ENCODE measurements at places on chromosomes 1 and 21.

GRCh38 chr1:37484325-37485051, 10.1 kb downstream of the ZC3H12A start:
- DNase-seq, result no peak

GRCh38 chr1:111475701-111476100, 1.9 kb downstream of the C1orf162 start:
- DNase-seq, result no peak

DNA sequence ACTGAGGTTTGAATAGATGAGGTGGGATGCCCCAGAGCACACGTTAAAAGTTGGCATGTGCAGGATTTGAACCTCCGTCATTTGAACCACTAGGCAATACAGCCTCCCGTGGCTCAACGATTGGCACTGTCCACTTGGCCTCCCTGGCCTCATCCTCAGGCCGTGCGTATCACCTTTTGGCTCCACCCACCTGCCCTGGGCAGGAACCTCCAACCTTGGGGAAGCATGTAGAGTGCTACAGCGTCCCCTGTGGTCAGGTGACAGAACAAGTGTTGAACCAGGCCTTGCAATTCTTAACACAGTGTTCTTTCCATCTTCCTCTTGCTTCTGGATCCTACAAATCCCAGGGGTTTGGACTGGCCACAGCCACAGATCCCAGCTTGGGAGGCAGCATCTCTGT, 112.6 kb downstream of the PAX7 start:
- no peak for DNase-seq

DNA sequence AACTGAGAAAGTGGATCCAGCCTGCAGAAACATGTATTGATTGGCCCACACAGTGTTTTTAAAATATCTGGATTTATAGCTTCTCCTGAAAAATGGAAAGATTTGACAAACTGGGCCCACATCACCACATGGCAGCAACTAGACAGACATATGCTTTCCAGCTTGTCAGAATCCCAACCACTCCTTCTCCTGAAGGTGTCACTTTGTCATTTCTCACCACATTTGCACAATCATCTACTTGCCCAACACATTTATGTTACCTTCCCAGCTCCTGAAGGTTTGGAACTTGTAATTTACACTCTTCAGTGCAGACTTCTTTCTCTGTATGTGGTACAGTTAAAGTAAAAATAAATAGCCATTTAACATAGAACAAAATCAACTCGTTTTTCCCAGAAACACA, 126.1 kb upstream of the KIAA1614 start:
- no peak for DNase-seq

- DNase-seq, result no peak
These were observed 20.1 kb upstream of the ARHGAP29 start for GRCh38 chr1:94257444-94257843.

GRCh38 chr1:199291022-199291740, 652.3 kb downstream of the PTPRC start:
- no peak for DNase-seq

DNA sequence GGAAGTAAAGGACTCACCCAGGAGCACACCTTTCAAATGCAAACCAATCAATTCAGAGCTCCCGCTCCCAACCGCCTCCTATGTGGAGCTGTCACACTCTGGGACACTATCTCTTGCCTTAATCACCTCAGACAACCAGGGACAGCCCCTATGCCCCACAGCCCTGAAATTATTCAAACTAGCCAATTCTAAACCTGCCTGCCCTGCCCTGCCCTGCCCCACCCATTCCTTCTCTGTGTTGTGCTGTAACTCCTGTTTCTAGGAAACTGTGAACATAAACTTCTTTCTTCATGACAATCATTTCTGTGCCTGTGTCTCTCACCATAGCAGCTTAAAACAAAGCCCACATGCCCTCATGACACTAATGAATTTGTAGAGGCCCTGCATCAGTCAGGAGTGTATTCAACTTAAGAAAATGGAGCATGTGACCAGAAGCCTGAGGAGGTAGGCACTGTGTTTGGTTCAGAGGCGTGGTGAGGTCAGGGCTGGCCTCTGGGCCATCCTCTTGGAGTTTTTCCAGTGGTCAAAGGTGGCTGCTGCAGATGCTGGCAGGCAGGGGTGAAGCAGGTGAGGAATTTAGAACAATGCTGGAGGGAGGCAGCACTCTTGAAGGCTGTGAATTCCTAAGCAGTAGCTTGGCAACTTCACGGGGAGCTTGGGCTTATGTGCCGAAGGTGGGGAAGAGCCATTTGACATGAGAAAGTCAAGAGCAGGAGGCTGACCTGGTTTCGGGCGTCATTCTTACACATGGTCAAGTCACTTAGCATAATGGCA, 74.5 kb downstream of the RHOU start:
- no peak for DNase-seq

DNA sequence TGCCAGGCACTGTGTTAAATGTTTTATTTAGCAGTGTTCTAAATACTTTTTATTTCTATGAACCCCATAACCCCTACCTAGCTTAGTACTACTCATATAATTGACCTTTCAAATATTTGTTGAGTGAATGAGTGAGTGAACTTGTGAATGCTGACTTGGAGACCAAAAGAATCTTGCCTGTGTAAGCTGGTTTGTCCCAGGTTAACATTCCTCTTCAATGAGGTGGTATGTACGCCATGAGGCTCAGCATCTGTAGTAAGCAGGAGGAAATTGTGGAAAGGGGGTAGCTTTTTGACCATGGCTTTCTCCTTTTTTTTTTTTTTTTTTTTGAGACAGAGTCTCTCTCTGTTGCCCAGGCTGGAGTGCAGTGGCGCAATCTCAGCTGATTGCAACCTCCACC, 14.6 kb downstream of the MED18 start:
- no peak for DNase-seq

DNA sequence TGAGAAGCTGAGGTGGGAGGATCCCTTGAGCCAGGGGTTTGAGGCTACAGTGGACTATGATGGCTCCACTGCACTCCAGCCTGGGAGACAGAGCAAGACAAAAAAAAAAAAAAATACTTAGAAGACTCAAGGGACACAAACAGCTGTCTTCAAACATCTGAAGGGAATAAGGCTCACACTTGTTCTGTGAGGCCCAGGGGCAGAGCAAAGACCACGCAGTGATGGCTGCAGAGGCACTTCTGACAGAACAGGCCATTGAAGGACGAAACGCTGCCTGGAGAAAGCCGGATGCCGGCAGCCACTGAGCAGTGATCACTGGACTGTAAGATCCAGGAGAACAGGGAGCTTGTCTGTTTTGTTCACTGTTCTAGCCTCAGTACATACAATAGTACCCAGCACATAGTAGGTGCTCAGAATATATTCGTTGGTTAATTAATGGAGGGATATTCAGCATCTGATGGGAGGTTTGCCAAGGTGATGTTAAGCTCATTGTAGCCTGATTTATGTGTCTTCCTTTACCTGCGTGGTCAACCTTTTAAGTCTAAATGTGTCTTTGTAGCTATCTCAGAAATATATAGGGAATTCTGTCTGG, 12.1 kb upstream of the NDC1 start:
- DNase-seq, result no peak

DNA sequence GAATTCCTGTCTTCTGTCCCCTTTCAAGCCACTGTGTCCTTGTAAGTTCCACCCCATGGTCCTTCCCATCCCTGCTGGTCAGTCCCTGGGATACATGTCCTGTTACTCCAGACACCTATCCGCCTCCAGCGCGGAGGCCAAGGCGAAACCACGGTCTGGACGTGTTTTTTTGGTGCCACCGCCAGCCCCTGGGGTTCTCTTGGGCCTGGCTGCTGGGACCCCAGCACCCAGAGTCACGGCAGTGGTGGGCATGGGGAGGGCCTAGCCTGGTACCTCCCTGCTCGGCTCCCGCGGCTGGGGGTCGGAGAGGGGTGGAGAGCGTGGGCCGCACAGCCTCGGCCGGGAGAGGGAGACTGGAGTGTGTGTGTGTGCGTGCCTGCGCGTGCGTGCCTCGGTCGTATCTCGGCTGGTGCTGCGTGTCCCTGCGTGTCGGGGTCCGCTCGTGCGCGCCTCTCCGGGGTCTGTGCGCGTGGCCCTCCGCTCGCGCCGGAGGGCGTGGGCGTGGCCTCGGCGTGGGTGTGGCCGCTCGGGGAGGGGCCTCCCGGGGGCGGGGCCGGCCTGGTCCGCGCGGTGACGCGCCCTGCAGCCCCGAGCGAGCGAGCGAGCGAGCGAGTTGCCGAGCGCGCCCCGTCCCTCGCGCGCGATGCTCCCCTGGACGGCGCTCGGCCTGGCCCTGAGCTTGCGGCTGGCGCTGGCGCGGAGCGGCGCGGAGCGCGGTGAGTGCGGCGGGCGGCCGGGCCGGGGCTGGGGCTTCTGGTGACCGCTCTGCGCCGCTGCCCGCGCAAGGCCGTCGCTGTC, at the start of gene VWA1:
TSS of gene VWA1 (plus strand) at position 585 of the 798 bp plus-strand sequence. CDS start at position 644, 59 bp downstream.
- peak; percentile 53 for DNase-seq

- no peak for DNase-seq
These were observed 3.8 kb upstream of the CA6 start for GRCh38 chr1:8941906-8942305.

DNA sequence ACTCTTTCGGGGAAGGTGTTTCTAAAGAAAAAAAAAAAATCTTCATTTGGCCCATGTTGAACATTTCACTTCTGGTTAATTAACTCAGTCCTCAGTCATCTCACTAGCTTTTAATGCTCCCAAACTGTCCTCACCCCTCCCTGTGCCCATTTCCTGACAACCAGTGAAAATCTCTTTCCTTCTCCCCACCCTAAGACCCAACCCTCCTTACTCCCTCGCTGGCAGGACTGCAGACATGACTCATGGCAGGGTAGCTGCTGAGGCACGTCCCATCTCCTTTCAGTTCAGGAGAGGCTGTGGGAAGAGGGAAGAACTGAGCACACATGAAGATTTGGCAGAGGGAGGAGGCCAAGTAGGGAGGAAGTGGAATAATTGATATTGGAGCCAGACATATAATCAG, 12.6 kb downstream of the PKP1 start:
- no peak for DNase-seq

DNA sequence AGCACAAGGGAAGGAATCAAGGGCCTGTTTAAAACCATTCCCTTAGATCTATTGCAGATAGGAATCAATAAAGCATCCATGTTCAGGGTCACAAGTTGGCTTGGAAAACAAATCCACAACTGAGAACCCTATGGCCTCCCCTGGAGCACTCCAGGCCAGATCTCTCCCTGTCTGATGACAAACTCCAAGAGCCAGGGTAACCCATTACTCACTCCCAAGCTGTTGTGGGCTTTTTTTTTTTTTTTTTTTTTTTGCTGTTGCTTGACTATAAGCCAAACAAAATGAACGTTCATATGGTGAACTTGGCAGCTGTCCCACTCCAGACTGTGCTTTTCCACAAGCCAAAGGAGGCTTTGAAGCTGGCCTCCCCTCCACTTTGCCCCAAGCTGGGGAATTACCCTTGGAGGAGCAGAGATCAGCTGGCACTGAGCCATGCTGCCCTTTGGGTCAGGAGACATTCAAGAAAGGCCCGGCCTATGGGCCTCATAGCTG, 35.7 kb upstream of the VAV3 start:
- DNase-seq, result no peak

DNA sequence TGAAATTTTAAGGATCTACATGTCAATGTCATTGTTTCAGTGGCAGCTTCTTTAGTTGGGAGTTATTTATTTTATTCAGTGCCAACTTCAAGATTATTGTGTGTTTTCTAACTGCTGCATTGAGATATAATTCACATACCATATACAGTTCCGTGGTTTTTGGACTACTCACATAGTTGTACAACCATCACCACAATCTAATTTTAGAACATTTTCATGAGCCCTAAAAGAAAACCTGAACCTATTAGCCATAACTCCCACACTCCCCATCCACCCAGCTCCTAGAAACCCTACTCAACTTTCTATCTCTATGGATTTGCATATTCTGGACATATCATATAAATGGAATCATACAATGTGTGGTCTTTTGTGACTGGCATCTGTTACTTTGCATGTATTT, 220.0 kb downstream of the LRRC40 start:
- no peak for DNase-seq

DNA sequence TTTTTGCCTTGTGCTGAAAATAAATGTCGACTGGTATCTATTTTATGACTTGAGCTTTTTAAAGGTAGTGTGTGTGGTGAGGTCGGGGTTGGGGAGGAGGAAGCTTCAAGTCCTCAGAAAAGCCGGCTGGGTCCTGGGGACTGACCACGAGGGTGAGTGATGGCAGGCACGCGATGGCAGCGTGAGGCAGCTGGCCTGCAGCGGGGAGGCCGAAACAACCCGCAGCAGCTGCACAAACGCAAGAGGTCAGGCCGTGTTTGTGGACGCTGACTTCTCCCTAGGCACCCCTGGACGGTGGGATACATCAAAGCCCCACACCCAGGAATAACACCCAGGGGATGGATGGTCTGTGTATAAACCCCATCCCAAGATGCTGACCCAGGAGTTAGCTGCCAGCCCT, 51.4 kb downstream of the ZBTB18 start:
- DNase-seq, result no peak

DNA sequence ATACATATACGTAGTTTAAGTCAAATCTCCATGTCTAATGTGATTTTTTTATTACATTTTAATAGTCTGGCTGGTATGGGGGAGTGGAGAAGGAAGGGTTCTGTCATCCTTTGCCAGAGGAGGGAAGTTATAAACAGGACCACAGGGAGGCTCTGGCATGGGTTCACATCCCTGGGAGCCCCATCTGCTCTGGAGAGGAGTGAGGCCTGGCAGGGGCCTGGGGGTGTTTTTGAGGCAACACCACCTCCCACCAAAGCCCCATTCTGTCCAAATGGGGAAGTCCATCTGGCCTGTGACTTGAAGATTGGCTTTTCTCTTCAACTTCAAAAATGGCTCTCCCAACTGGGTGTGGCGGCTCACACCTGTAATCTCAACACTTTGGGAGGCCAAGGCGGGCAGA, 15.8 kb downstream of the DISP3 start:
- DNase-seq, result no peak

DNA sequence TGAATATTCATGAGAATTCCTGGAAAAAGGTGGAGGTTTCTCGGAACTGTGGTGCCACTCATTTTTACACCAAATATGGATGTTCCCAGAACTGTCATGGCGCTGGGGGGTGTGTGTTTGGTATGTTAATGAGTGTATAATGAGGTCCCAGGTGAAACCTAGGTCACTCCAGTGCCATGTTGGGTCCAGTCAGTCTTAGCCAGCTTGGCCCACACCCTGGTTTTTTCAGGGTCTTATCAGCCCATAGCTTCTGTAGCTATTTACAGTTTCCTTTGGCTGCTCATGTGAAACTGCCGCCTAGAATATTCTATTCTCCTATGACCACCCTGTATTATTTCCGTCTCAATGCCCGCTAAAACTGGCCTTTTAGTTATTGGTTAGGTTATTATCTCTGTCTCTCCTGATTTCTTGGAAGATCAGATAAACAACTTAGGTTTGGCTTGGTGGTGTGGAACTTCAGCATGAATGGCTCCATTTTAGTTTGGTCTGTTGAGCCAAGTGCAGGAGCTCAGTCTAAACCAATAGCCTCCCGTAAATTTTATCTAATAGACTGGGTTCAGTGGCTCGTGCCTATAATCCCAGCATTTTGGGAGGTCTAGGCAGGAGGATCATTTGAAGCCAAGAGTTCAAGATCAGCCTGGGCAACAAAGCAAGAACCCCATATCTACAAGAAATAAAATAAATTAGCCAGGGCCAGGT, 42.1 kb upstream of the EDARADD start:
- DNase-seq, result no peak

- no peak for DNase-seq
These were observed 123.4 kb downstream of the RIPK4 start for GRCh38 chr21:41643246-41643966.
